ENCODE measurements at places on chromosomes 3 and 15.

DNA sequence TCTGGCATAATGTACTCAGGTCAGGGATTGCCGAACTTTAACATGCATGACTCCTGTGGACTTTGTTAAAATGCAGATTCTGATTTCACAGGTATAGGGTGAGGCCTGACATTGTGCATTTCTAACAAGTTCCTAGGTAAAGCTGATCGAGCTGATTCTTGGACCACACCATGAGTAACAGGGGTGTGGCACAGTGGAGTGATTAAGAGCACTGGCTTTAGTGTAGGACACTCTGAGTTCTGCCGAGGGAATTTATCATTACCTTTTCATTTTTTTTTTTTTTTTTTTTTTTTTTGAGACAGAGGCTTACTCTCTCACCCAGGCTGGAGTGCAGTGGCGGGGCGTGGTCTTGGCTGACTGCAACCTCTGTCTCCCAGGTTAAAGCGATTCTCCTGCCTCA, 169.3 kb downstream of the ADAMTS9 start:
- no peak for DNase-seq

DNA sequence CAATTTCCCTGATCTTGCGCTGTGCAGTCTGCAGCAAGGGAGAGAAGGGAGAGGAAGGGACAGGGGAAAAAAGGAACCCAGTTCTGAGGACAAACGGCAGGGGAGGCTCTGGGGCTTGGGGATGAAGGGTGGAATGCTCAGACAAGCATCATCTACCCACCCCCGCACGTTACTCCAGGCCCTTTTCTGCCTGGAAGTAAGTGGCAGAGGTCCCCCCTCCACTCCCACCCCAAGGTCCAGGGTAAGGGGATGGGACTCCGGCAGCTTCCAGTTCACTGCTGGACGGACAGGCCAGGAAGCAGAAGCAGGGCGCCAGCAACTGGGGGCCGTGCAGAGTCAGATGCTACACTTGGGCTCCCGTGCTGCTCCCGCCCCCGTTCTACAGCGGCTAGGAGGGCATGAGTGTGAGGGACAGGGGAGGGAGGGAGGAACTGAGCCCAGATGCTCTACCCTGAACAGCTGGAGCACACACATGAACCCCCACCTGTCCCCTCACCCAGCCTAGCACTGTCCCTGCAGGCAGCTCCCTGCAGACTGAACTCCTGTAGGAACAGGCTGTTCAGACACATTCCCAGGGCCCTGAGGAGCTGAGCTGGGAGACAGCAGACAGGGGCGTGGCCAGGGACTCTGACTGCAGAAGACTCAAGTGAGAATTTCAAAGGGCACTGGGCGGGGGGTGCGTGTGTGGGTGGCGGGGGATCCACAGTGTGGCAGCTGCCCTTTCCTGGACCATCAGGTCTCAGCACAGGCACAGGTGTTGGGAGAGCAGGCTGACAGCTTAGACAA, 59.7 kb downstream of the SENP2 start:
- no peak for DNase-seq

DNA sequence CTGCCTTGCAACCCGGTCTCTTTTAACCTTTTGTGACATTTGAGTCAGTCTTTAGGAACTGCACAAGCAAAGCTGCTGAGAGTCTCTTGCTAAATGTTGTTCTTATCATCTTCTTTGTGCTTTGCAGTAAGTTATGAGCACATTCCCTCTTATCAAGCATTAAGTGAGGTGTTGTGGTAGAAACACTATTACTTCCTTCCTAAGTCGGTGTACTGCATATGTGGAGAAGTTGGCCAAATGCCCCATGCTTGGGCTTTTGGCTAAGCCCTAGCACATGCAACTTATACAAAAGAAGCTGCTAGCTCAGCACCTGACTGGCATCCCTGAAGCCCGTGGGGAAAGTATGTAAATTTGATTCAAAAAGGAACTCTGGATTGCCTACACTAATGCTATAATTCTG, 136.5 kb upstream of the RBMS3 start:
- DNase-seq: no peak

DNA sequence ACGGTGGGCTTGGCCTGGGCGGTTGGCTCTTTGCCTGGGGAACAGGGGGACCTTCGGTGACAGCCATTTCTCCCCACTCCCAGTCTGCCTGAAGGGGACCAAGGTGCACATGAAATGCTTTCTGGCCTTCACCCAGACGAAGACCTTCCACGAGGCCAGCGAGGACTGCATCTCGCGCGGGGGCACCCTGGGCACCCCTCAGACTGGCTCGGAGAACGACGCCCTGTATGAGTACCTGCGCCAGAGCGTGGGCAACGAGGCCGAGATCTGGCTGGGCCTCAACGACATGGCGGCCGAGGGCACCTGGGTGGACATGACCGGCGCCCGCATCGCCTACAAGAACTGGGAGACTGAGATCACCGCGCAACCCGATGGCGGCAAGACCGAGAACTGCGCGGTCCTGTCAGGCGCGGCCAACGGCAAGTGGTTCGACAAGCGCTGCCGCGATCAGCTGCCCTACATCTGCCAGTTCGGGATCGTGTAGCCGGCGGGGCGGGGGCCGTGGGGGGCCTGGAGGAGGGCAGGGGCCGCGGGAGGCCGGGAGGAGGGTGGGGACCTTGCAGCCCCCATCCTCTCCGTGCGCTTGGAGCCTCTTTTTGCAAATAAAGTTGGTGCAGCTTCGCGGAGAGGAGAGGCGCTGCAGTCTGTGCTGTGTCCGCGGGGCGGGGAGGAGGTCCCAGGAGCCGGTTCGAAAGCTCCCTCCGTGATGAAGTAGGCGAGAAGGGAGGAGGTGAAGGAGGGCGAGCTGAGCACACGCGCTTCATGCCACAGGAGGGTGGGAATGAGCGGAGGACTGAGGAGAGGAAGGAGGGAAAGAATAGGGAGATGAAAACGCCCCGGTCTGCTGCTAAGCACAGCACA, 9.6 kb downstream of the CLEC3B start:
- no peak for DNase-seq

- DNase-seq: no peak
Measured at GRCh38 chr15:72340366-72340765, 20.4 kb upstream of the CELF6 start.

- DNase-seq: no peak
Measured at GRCh38 chr15:56496635-56497034, 31.7 kb upstream of the MNS1 start.

DNA sequence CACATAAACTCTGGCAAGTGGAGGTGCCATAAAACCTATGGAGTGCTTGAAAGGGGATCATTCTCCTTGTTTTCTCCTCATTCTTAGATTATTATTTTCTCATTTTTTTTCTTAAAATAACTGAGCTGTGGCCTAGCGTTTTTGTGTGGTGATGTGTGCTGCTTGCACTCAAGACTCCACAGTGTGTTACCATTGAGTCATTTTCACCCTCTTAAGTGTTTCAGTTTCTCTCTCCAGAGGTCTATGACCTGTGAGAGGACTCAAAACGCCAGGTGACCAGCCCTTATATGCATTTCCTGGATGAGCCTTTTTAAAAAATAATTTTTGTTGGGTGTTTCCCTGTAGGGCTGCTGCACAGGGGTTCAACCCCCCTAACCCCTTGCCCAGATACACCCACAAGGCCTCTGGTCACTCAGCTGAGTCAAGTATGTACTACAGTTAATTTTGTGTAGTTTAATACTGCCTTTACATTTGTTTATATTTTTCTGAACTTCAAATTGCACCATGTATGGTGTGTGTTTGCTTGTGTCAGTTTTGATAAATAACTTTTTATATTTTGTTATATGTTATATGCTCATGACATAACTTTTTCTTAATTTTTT, 15.4 kb upstream of the BTLA start:
- no peak for DNase-seq
